NCI-H1930 (cell line): ENCODE measurements at places on chromosomes 4 and X.

GRCh38 chr4:146338512-146338911, 124.2 kb downstream of the REELD1 start:
- no peak for DNase-seq

DNA sequence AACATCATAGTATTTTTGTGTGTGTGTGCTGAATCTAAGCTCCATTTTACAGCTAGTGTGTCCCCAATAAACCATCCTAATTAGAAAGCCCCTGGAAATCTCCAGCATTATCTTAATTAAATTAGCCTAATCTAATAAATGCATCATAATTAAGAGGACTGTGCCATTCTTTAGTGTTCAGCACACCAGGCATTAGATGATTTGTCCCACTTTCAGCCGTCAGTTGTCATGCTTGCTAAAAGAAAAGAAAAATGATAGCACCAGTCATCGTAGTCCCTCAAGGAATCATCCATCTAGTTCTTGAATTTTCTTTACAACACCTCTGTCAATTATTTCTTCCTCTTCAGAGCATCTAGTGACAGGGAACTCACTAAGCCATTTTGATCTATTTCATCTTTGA, 155.9 kb downstream of the PALLD start:
- no peak for DNase-seq

GRCh38 chr4:608236-608635, 17.1 kb upstream of the PDE6B start:
- no peak for DNase-seq

DNA sequence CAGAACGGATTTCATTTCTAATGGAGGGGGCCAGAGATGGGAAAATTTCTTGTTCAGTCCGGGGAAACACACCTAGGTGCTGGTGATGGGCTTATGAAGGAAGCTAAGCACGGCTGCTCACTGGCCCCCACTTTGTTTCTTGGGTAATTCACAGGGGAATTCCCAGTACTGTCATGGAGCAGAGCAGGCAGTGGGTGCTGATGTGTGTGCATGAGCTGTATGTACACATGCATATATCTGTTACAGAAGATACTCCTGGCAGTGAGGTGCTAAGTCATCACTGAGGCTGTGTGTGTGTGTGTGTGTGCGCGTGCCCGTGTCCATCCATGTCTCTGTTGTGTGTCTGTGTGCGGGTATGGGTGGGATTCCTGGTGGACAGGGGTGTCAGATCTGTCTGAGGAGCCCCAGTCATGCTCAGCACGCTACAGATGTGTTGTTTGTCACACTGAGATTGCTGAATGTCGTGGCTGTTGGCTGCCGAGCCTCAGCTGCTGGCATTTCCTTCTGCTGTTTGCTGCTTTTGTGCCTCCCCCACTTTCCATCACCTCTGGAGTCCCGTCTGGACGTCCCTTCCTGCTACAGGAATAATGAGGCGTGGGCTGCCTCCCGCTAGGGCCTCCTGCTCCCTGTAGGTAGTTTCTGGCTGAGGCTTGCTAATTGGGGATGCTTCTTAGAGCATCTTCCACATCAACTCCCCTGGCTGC, 53.3 kb downstream of the JADE1 start:
- no peak for DNase-seq

DNA sequence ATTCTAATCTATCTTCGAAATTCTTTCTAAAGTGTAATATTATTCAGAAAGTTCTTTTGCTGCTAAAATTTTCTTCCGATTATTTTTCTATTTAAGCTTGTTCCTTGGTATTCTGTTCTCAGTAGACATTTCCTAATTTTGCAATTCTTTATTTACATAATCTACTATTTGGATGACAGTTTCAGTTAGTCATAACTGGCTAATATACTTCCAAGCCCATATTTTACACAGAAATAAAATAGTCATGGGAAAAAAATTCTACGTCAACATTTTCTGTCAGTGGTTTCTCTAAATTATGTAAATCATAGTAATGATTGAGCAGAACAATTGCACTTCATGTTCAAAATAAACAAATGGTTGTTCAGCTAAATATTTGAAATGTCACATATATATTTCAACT, 178.0 kb upstream of the ANKRD50 start:
- DNase-seq = no peak

DNA sequence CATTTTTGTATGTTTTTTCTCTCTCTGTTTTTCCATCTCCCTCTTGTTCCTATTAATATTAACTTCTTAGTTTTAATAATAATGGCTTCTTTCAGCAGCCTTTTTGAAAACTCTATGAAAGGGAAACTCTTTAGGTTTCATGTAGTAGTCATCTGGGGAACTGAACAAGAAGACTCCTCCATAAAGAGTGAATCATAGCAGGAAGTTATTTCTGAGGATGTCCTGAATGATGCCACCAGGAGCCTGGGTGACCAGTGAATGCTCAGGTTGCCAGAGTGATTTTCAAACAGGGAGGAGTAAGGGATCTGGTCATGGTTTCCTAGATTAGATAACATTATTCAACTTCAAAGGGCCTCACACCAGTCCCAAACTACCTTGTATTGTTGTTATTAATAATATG, 212.8 kb upstream of the PDE5A start:
- DNase-seq = no peak

DNA sequence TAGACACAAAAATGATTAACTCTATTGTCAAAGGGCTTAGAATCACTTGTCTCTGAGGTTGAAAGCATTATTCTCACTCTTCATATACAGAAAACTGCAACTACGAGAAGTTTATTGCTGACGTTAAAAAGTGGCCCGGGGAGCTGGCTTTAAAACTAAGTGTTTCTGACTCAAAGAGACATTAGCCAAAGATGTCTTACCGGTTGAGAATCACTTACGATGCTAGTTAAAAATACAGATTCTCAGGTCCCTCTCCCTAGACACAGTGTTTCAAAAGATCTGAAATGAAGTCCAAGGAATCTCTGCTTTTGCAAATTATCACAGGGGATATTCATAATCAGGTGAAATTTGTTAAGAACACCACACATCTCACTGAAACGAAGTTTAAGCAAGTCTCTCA, 1.2 kb downstream of the GNPDA2 start:
- DNase-seq = no peak

GRCh38 chr4:22237846-22238494, 277.9 kb downstream of the ADGRA3 start:
- no peak for DNase-seq

DNA sequence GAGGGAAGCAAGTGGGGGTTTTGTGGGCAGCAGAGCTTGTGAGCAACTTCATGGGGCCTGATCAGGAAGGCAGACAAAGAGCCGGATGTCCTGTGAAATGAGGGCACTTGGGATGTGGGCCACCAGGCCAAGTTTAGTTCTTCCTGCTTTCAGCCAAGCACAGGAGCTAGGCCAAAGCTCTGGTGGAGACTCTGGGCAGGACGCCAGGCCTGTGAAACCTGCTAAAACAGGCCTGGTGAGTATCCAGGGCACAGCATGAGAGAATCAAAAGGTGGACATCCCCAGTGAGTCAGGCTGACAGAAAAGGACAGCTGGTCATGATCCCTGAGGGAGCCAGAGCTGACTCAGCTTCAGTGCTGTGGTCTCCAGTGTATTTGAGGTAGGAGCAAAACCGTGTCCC, 95.7 kb downstream of the NPNT start:
- DNase-seq = no peak

DNA sequence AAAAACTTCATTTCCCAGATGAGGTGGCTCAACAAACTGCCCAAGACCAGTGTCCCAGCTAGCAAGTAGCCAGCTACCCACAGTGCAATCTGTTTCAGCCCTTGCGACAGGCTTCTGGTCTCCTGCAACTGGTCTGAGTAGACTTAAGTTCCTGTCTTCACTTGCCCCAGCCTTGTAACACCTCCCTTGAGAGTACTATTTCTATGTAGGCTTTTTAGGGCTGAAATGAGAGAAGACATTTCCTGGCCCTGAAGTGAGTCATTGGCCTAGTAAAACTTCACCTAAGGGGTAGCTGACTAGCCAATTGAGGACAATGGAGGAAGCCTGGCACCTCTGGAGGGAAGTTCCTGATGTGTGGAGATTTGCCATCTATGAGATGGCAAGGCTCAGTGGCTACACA, 80.1 kb upstream of the STIM2 start:
- no peak for DNase-seq

DNA sequence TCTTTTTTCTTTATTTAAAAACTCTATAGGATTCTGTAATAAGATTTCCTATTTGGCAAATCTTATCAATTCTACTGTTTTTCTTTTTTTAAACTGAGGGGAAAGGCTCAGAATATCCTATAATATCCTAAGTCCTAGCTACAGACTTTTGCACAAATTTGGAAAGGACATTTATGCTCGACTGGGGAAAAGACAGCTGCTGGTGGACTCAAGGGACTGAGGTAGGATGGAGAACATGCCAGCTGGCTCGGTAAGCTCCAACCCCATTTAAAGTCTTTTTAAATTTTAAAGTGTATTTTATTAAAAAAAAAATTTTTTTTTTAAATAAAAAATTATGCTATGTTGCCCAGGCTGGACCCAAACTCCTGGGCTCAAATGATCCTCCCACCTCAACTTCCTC, 36.8 kb downstream of the BOD1L1 start:
- DNase-seq = no peak

DNA sequence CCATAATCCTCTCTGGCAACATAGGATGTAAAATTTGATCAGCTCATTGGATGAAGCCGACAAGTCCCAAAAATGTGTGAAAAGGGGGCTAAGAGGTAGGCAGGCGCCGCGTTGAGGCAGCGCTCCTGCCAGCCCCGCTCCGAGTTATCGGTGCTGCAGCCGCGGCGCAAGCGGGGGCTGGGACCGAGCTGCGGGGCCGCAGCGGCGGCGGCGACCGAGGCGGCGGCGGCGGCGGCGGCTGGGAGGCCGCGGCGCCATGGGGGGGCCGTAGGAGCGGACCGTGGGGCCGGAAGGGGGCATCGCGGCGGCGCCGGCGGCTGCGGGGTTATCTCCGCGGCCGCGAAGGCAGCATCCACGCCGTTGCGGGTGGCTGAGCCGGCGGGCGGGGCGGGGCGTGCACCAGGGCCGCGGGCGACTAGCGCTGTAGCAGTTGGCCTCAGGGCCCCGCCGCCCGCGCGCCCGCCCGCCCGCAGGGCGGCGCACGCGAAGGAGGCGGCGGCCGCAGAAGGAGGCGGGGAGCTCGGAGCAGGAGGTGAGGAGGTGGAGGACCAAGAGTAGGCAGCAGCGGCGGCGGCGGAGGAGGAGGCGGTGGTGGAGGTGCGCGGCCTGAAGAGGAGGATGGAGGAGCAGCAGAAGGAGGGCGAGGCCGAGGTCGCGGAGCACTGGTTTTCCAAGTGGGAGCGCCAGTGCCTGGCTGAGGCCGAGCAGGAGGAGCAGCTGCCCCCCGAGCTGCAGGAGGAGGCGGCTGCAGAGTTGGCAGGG, 126.0 kb upstream of the CXorf66 start:
- peak; percentile 39 for DNase-seq

DNA sequence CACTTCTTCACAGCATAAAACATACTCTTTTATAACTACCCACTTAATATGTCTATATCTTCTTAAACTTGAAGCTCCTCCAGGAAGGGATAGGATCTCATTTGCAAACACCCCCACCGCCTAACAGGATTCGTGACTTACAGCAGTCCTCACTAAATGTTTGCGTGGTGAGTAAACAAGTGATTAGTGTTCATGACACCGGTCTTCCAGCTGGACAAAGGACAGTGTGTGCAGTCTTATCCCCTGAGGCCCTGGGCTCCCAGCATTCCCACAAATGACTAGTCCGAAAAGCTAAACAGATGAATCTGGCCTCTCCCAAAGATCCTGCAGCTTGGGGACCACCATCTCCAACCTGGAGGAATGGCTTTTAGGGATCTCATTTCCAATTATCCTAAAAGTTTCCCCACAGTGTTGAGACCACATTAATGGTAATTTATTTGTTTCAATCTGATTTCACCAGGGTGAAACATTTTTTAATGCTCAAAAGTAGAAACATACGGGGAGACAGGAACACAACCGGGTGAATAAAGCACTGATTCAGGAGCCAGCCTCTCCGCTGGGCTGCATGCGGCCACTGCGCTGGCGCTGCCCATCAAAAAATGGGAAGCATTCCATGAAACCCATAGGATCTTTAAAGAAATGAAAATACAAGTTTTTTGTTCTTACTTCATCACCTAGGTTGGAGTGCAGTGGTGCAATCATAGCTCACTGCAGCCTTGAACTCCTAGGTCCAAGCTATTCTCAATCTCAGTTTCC, 69.2 kb downstream of the HADH start:
- peak; percentile 65 for DNase-seq

- no peak for DNase-seq
Observed at GRCh38 chr4:106476741-106477140, 108.2 kb upstream of the GIMD1 start.

GRCh38 chr4:44674471-44674870, 3.7 kb upstream of the GUF1 start:
- DNase-seq = no peak

GRCh38 chrX:40539214-40540142, 41.3 kb upstream of the ATP6AP2 start:
- DNase-seq = no peak

DNA sequence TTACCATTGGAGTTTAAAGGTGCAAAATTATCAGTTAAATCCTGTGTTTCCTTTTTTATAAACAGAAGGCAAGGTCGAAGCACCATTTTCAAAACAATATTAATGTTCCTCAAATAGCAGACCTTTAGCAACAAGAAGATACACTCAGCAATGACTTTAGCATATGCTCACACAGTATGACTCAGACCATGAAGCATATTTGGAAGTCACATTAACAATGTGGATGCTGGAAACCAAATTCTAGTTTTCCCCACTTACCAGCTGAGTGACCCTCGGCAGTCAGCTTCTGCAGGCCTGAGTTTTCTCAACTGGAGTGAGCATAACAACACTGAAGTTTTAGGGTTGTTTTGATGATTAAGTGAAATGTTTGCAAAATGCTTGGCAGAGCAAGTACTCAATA, 130.5 kb downstream of the ANK2 start:
- no peak for DNase-seq

DNA sequence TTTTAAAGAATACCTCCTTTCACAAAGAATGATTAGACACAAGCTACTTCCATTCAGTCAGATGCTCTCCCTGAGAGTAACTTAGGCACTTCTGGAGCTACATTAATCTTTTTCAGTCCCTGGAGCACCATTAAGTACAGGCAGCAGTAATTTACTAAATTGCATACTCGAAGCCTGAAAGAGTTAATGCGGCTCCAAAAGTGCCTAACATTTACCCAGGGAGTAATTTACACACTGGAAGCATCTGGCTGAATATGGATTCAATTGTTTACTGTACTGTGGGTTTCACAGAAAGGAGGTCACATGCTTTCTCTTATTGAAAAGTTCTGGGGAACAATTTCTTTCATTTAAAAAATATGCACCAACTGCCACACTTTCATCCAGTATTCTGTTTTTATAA, 260.8 kb upstream of the TENM3 start:
- DNase-seq = peak; percentile 48

DNA sequence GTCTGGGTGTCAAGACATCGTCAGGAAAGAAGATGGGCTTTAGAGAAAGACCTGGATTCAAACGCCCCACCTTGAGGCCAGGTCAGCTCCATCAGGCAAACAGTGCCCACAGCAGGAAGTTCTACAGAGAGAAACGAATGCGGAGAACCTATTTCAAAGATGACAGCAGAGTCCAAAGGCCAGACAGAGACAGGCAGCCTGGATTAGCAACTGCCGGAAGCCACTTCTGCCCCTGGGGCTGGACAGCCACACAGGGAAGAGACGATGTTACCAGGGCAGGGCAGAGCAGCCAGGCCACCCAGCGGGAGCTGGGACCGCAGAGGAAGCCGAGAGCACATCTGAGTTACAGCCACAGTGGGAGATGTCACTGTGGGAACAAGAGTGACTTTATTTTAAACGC, 1.2 kb downstream of the C4orf50 start:
- no peak for DNase-seq
